Activated T-cell treated with anti-CD3 and anti-CD28 coated beads for 4 hours (primary cell): ENCODE measurements at places on chromosomes 16 and 17.

DNA sequence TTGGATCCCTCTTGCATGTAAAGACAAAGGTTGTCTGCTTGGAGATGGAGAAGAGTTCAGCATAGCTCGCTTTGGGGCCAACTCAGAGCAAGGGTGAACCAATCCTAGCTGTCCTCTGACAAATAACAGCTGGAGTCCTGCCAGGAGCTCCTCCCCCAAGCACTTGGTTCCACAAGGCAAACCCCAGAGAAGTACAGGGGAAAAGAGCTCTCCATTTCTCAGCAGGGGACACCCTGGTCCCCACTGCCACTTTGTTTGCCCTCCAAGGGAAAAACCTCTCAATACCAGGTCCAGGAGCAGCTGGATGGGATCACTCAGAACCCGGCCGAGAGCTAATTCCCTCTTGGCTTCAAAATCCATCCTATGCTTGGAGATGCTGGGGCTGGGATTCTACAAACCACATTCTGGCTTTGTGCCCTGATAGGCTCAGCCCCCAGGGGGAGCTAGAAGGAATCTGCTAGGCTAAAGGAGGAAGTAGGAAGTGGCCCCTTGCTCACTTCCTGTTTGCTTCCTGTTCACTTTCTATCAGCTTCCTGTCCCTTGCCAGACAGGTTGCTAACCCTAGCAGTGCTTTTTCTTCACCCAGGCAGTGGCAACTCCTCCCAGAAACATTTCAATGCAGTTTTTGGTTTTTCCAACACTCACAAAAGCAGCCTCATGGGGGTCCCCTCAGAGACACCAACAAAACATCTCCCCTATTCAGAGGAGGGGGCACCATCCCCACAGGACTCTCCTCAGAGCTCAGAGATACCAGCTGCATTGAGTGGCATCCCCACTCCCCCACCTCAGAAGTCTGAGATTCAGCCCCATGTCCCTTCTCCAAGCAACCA, 30.7 kb downstream of the CDRT4 start:
- no peak for DNase-seq

DNA sequence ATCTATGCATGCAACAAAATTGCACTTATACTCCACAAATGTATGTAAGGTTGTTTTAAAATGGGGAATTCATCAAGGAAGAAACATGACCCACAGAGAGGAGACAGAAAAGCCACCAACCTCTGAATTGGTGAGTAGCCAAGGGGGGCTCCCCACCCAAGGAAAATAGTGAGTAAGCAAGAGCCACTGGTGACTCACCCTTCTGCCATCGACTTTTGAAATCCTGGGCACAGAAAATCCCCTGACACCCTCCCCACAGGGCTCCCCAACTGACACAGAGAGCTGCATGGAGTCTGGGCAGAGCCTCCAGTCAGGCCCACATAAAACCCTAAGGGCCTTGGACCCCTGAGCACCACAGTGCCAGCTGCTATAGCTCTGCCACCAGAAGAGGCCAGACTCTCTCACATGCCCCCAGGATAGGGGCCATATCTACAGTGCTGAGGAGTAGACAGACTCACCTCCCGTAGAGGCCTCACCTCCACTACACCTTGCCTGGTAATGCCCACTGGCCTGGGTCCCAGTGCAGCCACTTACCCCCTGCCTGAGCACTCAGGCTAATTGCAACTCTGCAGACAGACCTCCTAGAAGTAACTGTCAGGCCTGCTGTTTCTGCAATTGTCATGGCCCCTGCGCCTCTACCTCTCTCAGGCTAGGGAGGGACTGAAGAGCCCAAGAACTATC, 244.7 kb upstream of the WSB1 start:
- no peak for DNase-seq

DNA sequence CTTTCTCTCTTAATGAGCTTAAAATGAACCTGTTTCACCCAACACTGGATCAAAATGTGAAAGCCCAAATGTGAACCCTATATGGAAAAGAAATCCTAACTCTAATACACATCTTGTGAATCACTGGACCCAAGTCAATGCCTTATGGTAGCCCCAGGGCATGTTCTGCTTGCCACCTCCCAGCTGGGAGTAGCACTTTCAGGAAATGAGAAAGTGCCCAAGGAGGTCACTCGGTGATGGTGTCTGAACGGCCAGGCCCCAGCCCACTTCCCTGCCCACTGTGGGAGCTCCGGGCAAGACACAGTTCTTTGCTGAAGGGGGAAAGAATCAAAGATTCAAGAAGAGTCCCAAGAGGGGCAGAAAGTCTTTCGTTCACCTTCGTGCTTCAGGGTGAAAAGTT, 46.1 kb downstream of the GTF3C1 start:
- DNase-seq: no peak

DNA sequence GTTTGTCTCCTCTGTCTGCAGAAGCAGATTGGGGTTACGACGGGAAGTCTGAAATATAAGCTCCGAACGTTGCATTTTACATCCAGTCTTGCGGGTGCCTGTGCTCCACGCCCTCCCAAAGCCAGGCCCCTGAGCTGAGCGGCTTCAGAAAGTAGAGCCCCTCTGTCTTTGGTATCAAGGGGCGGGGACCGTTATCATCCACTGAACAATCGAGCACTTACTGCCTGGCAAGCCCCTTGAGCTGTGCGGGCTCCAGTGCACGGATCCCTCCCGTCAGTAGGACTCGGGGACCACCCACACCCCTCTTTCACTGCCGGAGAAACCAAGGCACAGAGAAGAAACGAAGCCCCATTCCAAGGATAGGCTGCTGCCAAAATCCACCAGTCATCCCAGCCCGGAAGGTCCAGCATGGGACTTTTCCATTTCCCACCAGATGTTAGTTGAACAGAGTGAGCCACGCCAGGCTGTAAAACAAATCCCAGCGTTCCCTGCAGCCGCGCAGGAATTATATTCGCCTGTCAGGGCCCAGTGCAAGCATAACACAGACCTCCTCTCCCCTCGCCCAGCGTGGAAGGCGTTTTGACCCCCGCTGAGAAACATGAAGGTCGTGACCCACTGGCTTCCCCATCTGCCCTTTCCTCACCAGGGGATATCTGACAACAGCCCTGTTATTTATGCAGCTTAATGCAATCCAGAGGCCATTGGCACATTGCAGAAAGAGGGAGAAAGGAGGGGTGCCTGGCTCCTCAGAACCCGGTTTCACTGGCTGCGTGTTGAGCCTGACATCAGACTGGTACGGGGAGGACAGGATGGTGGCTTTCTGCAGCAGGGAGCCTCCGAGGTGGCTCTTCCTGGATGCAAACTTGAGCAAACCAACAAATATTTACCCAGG, 212.2 kb upstream of the FOXF1 start:
- DNase-seq: no peak

DNA sequence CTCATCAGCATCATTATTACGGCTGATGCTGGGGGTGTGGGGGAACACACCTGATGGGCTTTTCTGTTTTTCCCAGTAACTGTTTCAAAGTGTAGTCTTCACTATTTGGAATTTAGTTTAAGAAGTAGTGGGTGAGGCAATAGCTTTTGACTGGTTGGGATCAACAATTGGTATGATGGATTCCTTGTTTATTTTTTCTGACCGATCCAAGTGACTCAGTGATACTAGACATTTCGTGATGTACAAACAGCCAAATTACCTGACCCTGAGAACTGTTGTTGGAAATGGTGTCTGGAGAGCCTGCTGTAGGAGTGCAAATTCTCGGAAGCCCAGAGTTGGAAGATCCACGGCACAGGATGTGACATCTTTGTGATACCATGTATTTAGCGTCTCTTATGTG, 204.2 kb downstream of the PRKCA start:
- DNase-seq: no peak

GRCh38 chr17:57838453-57838852, 11.4 kb downstream of the MRPS23 start:
- DNase-seq: no peak

DNA sequence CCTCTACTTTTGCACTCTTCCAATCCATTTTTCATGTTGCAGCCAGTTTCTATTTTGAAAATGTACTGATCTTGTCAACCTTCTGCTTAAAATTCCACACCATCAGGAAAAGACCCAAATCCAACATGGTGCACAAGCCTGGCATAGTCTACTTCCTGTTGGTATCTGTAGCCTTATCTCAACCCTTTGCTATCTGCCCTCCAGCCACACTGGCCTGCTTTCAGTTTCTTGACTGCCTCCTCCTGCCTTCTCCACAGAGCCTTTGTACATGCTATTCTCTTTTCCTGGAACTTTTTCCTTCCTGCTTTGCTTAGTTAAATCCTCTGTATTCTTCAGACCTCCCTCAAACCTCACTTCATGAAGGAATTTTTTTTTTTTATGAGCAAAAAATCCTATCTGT, 31.5 kb downstream of the NLRP1 start:
- DNase-seq: no peak

- DNase-seq: no peak
Observed at GRCh38 chr17:19996086-19996485, 13.1 kb upstream of the SPECC1 start.

DNA sequence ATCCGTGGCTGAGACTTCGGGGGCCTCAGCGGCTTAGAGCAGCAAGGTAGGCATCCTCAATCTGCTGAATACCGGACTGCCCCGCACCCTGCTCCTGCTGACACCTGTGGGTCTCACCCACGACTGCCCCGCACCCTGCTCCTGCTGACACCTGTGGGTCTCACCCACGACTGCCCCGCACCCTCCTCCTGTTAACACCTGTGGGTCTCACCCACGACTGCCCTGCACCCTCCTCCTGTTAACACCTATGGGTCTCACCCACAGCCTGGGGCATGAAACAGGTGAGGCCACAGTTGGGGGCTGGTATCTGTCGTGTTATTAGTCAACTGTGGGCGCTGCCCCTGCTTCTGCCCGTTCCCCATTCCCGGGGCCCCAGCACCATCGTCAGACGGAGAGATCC, 36.3 kb upstream of the PABPN1L start:
- DNase-seq: no peak

GRCh38 chr17:40018211-40019121, 3.2 kb downstream of the CSF3 start:
- DNase-seq: no peak

GRCh38 chr16:4523686-4524085, 14.9 kb downstream of the CDIP1 start:
- no peak for DNase-seq

- DNase-seq: no peak
Observed at GRCh38 chr17:17052462-17053221, 10.4 kb downstream of the MPRIP start.

GRCh38 chr17:49952912-49953497, 16.0 kb upstream of the DLX4 start:
- DNase-seq: no peak

- DNase-seq: peak; percentile 30
Observed at GRCh38 chr16:86604436-86605193, 26.3 kb downstream of the FOXL1 start.

DNA sequence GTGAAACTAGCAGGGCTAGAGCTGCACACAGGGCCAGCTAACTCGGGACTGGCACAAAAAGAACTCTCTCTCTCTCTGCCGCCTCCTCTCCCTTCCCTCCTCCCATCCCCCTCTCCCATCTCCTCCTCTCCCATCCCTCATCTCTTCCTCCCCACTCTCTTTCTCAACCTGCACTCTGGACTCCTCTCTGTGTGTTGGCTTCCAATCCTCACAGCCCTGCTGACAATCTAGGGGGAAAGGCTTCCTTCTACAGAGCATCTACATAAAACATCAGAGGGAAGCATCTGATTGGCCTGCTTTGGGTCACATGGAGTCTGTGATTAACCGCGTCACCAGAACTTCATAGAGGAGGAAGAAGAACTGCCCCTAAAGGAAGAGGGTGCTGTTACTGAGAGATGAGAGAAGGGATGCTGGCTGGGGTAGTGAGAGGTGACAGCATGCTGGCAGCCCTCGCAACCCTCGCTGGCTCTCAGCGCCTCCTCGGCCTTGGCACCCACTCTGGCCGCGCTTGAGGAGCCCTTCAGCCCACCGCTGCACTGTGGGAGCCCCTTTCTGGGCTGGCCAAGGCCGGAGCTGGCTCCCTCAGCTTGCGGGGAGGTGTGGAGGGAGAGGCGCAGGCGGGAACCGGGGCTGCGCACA, 12.8 kb upstream of the ZFP90 start:
- no peak for DNase-seq

GRCh38 chr16:25035494-25036405, 20.6 kb upstream of the ARHGAP17 start:
- no peak for DNase-seq

GRCh38 chr16:10368969-10369551, 16.8 kb upstream of the ATF7IP2 start:
- no peak for DNase-seq

DNA sequence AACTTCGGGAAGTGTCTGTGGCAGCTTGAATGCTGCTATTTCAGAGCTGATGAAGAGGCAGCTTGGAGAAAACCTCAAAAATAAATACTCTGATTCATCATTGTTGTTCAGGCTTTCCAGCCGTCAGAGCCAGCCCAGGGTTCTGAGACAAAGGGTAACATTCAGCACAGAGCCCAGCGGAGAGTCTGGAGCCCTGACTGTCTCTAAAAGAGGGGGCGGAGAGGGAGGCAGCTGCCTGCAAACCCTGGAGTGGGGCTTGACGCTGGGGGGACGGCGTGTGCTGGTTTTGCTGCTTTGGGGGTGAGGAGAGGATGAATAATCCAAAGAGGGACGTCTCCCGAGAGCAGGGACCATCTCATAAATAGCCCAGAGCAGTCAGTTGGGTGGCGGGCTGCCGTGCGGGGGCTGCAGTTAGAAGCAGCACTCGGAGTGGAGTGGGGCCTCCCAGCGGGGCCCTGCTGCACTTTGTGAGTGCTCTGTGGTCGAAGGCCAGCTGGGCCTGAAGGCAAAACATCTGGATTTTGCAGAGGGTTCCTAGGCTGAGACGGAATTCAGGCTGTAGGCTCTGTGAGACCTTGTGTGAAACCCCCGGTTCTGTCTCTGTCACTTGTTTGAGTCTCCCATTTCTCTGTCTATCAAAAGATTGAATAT, 237.8 kb downstream of the PRKCA start:
- no peak for DNase-seq

DNA sequence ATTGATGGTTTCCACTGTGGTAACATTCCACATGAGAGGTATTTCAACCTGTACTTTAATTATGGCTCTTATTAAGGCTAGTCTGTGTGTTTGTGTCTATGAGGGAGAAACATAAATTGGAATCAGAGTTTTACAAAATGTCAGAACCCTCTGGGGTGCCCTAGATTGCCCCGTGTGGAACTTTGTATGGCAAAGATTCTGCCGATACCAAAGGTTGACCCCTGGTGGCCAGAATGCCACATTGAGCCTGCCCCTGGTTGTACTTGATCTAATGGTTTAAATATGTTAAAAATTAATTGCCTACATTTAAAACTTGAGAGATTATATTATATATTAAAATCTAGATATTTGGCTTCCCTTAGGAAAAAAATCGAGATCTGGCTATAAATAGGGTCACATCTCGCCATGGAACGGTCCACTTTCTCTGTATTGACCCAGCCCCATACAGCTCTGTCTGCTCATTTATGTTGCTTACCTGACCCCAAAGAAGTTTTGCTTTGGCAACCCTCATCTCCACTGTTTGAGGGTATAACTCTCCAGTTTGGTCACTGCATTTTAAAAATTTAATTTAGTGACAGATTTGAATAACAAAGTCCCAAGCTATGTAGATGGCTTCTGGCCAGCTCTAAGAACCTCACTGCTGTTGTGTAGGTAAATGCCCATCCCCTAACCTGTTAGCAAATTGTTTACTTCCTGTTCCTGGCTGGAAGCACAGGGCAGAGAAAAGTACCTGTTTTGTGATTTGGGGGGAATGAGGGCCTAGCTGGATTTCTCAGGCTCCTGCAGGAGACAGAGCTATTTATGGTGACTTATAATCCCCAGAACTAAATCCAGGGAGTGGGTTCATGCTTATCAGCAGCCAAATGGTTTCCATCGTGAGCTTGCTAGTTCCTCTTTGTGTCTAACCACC, 95.0 kb downstream of the PLCG2 start:
- peak; percentile 14 for DNase-seq
